ENCODE measurements at places on chromosomes 12 and 14.

GRCh38 chr12:82867762-82868500, 181.2 kb downstream of the TMTC2 start:
- DNase-seq, result peak; percentile 42

- peak; percentile 49 for DNase-seq
Observed at GRCh38 chr14:95320078-95320895, 579 bp upstream of the CLMN start.

- DNase-seq, result no peak
Observed at GRCh38 chr12:46459861-46460545, 87.4 kb upstream of the SLC38A2 start.

GRCh38 chr14:21575661-21576060, 4.2 kb downstream of the OR10G3 start:
- no peak for DNase-seq

- DNase-seq, result no peak
Observed at GRCh38 chr12:48779869-48780268, 9.0 kb downstream of the ADCY6 start.

- DNase-seq, result no peak
Observed at GRCh38 chr12:28652239-28652638, 462.0 kb downstream of the CCDC91 start.

DNA sequence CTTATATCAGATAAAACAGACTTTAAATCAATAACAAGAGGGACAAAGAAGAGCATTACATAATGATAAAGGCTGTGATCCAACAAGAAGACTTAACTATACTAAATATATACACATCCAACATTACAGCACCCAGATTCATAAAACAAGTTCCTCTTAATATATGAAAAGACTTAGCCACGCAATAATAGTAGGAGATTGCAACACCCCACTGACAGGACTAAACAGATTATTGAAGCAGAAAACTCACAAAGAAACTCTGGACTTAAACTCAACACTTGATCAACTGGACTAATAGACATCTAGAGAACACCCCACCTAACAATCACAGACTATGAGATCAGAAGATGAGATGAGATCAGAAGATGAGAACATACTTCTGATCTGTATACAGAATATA, 5.7 kb upstream of the CLEC14A start:
- no peak for DNase-seq

- DNase-seq, result peak; percentile 67
Observed at GRCh38 chr14:76710056-76711010, 50.9 kb upstream of the VASH1 start.

DNA sequence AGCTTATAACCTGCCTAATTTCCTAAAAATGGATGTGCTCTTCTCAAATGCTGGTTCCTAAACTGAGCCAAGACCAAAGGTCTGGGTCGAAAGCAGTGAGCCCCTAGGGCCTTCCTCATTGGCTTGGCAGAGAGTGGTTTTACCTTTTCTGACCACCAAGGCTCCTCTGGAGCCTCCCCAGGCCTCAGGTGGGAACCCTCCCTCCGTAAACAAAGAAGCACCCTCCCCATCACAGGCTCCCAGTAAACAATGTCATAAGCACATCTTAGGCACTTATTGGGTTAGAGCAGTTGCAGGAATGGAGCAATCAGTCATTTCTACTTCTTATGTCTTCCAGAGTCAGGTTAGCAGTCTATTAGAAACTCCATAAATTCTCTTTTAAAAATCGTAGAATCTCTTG, 6.0 kb downstream of the CHPT1 start:
- no peak for DNase-seq

GRCh38 chr14:98926146-98926545, 345.9 kb downstream of the BCL11B start:
- DNase-seq, result no peak

DNA sequence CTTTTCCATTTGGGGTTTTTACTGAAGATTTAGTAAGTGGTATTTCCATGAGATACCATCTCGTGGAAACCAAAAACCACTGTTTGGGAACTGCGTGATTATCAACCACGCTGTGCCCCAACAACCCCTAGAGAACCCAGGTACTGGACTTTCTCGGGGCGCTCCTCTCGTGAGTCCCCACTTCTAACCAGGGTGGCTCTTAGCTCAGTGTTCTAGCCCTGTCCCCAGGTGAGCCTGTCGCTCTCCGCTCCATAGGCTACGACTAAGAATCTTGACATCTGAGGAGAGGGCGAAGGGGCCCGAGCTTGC, 686 bp downstream of the MCRS1 start:
- DNase-seq, result no peak

DNA sequence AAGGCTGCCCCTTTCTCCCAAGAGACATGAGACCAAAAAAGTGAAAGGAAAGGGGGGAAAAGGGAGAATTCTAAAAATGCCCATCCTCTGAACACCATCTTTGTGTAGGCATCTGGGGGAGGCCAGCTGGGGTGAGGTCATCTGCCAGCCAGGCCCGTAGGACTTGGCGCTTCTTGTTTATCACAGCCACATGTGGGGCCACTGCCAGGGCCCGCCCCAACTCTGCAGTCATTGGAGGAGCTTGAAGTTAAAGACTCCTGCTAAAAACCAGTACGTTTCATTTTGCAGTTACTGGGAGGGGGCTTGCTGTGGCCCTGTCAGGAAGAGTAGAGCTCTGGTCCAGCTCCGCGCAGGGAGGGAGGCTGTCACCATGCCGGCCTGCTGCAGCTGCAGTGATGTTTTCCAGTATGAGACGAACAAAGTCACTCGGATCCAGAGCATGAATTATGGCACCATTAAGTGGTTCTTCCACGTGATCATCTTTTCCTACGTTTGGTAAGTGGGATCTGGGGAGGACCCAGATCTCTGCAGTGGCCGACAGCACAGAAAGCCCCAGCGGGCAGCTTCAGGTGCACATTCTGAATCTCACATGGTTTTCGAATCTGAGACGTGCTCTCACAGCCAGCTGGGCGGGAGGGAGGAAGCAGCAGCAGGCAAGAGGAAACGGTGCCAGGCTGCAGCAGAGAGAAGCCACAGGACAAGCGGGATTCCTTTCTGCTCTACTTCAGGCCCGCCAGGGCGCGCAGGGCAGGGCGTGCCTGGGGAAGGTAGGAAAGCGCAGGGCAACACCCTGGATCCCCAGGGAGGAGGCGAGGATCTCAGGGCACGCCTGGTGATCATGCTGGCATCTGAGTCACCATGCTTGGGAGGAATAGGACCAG, at the start of gene P2RX7:
Gene P2RX7, plus strand, starts transcription at position 276 of the 881 bp plus-strand sequence. Its CDS starts 95 bp downstream, at position 371.
- DNase-seq, result peak; percentile 62

DNA sequence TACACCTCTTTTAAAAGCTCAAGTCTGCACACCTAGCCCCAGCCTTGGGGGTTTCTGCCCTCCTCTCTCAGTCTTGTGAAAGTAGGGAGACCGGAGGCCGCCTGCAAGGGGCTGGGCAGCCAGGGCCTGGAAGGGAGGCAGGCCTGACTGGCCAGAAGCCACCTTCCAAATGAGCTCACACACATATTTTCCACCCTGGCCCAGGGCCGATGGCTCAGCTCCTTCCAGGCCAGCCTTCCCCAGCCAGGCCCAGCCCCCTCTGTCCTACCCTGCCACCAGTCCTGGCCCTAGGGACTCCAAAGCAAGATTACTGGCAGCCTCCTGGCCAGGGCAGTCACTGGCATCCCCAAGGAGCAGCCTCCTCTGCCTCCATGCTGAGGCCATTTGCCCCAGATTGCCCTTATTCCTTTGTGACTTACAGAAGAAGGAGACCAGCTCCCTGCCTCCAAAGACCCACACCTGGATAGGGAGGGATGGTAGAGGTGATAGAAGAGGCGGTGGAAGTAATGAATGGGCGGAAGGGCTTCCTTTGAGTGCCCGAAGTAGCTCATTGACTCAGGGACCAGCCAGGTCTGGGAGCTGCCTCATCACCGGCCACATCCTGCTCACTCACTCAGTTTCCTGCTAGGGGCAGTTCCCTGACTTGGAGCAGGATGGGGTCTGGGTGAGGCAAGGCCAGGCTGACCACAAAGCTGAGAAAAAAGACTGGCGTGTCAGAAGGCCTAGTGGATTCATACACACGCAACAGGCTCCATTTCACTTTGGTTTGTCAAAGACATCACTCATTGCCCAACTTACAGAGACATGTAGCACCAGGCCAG, 14.8 kb downstream of the MMP14 start:
- peak; percentile 96 for DNase-seq

GRCh38 chr12:113479216-113479589, 7.5 kb upstream of the LHX5 start:
- DNase-seq, result no peak

DNA sequence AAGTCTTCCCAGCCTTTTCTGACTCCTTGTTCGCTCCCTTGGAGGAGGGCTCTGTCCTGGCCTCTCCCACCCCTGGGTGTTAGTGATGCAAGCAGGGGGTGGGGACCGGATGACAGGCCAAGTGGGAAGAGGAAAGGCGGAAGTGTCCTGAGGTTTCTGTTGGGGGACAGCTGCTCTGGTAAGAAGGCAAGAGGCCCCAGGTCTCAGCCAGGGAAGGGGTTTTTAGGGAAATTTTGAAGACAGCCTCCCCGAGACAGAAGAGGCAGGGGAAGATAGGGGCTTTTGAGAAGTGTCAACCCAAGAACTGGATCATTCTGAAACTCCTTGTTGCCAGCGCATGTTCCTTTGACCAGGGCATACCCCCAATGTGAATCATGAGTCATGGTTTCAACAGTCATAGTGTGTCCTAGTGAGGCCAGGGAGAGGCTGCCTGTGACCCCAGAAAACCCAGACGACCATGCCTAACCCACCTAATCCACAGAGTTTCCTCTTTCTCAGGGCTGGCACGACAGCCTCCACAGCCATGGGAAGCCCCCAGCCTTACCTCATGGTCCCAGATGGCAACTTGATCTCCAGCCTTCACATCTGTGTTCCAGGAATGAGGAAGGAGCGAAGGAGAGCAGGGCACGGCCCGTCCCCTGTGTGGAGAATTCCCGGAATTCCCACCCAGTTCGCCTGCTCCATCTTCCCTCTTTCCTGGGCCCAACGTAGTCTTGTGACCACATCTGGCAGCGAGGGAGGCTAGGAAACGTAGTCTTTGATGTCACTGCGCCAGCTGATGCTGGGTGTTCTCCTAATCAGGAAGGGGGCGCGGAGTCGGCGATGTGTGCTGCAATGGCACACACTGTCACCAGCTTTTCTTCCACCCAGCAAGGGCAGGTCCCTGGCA, 4.9 kb upstream of the GPR132 start:
- peak; percentile 44 for DNase-seq

- no peak for DNase-seq
Observed at GRCh38 chr12:95182868-95183415, 34.3 kb downstream of the FGD6 start.

DNA sequence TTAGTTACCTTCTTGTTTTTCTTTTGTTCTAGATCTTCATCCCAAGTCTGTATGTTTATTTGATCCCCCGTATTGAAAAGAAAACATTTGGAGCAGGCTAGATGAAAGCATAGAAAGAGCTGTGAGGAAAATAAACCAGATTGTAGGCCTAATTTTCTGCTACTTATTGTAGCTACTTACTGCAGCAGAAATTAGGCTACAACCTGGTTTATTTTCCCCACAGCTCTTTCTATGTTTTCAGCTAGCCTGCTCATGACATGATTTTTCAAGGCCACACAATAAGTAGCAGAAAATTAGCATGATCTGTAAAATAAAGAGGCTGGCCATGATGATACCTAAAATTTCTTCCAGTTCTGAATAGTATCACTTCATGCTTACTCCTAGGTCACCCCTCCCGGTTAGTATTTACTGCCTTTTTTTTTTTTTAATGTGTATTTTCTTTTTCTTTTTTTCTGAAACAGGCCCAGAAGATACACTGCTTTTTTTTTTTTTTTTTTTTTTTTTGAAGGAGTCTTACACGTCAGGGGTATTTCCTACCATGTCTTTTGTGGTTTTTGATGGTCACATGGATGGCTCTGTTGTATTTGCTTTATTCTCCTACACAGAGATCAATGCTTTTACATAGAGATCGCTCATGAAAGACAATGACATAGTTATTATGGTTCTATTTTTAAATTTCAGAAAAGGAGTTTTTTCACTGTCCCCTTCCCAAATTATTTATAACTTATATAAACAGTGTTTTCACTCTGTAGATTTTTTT, 32.3 kb downstream of the BHLHE41 start:
- peak; percentile 96 for DNase-seq

- DNase-seq, result no peak
Observed at GRCh38 chr12:124916374-124917134, 2.1 kb upstream of the UBC start.

DNA sequence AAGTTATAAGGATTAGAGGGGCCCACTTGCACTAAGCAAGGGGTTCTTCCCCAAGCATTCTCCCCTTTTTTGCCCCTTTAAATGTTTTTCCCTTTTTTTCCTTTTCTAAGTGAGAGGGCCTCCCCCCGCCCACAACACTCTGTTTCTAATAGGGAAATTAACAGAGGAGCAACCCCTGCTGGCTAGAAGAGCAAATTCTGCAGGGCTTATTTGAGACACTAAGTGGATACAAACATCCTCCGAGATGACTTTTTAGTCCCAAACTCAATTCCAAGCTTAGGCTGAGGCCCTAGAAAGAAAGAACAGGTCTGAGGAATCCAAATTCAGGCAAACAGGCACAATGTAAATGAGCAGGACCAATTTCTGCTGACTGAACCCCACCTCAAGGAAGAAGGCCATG, 138.9 kb downstream of the GPR65 start:
- DNase-seq, result no peak

GRCh38 chr12:94074980-94075629, 73.3 kb upstream of the PLXNC1 start:
- DNase-seq, result peak; percentile 92

- DNase-seq, result peak; percentile 4
Observed at GRCh38 chr14:86203843-86204242, 673.9 kb downstream of the FLRT2 start.

- no peak for DNase-seq
Observed at GRCh38 chr14:104746071-104746545, 6.8 kb upstream of the SIVA1 start.

- DNase-seq, result no peak
Observed at GRCh38 chr12:40726366-40726765, 34.1 kb downstream of the CNTN1 start.

DNA sequence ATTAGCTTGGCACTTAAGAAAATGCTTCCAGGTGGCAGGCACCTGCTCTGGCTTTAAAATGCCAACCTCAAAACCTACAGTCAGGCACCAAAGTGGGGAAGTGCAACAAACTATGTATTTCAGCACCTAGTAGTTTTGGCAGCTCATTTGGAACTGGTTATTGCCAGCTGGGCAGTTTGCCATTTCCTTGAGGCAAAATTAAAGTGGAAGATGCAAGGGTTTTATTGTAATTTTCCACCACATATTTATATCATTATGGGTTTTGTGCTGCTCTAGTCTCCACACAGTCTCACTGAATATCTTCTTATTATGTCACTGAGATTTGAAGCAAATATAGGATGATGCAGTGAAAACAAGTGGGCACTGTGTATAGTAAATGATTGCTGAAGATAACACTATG, 117.0 kb downstream of the PRKD1 start:
- DNase-seq, result peak; percentile 30
